ENCODE measurements at places on chromosomes 2 and 18. TPM values are rescaled to one million over a fixed set of nuclear protein-coding genes. Genes with fewer than 3 reads are reported as not detected.

Gene METTL4
- 23.7 TPM for total RNA-seq

Gene CYRIA
- total RNA-seq, result 0.05 TPM

Gene GDF7
- total RNA-seq, result not detected

Gene CSRNP3
- total RNA-seq, result not detected

Gene TBR1
- not detected for total RNA-seq

Gene EHD3
- total RNA-seq, result 0.86 TPM

Gene MPP4
- total RNA-seq, result not detected

Gene FRZB
- total RNA-seq, result not detected

Gene TUBB8B
- total RNA-seq, result not detected

Gene ALKAL2
- not detected for total RNA-seq

Gene RAB31
- total RNA-seq, result 4.9 TPM

Gene MC4R
- total RNA-seq, result not detected

Gene SCG2
- 0.15 TPM for total RNA-seq

Gene DOCK10
- total RNA-seq, result 223 TPM

Gene ST6GAL2
- total RNA-seq, result not detected
